Stimulated activated CD4-positive, alpha-beta T cell treated with anti-CD3 and anti-CD28 coated beads, Interleukin-1b, Interleukin-23, amount 100 ng/mL, for 24 hours (primary cell): ENCODE measurements at places on chromosomes 7 and 10.

- no peak for DNase-seq
These were observed 503.8 kb downstream of the LRMDA start for GRCh38 chr10:75935240-75935639.

DNA sequence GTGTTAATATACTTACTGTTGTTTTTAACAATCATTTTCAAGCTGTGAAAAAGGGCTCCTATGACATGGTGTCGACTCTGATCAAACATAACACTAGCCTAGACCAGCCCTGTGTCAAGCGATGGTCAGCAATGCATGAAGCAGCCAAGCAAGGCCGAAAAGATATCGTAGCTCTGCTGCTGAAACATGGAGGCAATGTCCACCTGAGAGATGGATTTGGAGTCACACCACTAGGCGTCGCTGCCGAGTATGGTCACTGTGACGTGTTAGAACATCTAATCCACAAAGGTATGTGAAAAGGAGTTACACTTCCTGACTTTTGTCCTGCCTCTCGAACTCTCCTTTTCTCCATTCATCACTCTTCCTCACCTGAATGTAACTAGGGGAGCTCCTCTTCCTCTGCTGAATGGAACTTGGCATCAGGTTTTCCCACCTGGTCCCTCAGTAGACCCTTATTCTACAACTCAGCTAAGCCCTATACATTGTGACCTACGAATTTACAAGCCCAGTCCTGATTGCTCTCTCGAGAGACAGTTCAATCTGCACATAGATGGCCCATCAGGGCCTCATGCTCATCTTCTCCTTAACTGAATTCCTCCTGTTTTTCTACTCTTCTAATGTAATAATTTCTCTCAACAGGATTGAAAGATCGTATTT is 23.0 kb downstream of the ASB15 start:
- peak; percentile 41 for DNase-seq

- no peak for DNase-seq
These were observed 479.2 kb downstream of the HTR7 start for GRCh38 chr10:90378524-90379076.

DNA sequence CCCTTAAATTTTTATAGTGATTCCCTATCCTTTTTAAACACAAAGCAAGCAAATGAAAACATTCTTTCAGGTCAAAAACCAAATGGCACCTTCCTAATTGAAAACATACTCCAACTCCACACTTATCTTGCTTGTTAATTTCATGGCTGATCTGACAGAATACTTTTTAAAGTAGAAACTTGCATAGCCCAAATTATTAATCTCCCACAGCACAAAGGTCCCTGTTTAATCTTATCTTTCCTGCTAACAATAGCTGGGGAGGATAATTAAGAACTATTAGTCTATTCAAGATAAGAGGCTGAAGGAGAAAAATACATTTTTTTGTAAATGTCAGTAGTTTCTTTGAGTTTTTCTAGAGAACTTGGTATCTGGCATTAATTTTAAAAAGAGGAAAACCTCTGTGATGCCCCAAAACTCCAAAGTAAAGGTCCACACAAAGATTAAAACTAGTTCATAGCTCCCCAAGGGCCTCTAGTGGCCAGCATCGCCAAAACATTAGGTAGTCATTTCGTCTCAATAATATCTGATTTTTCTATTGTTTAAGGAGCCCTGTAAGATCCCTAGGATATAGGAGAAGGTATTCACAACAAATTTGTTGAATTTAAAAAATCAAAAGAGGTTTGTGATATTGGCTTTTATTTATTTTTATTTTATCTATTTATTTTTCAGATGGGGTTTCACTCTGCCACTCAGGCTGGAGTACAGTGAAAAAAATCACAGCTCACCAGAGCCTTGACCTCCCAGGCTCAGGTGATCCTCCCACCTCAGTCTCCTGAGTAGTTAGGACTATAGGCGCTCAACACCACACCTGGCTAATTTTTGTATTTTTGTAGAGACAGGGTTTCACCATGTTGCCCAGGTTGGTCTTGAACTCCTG is 14.7 kb downstream of the CDNF start:
- DNase-seq, result no peak

- DNase-seq, result no peak
These were observed 2.6 kb upstream of the PRF1 start for GRCh38 chr10:70605161-70605560.

DNA sequence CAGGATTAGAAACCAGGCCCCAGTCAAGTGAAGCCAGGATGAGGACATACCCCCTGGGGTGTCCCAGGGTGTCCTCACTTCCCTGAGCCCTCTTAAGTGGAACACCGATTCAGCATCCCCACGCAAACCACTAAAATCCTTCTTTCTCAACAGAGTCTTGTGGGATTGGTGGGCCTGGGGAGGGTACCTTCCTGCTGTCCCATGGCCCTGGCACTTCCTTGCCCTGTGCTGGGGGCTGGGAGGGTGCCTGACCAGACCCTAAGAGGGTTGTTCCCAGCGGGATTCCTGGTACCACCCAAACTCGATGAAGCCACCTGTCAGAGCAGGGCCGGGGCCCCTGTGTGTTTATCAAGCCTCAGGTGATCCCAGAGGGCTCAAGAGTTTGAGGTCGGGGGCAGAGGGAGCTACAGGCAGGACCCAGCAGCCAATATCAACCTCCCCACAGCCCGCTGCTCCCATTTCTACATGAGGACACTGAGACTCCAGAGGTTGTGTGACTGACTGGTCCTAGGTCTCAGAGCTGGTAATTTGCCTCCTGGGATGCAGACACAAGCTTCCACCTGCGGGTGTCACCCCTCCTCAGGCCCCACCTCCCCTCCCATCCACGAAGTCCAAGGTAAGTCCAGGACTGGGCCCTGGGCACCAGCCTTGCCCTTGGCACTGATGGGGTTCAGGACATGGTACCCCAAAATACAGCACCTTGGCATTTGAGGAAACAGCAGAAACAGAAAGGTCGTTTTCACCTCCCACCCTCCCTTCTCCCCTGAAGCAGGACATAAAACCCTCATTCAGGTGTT is 31.4 kb downstream of the OAT start:
- no peak for DNase-seq

- no peak for DNase-seq
These were observed 4.8 kb upstream of the TRDMT1 start for GRCh38 chr10:17206210-17206709.

GRCh38 chr7:159114981-159115380 is 29.7 kb downstream of the VIPR2 start:
- no peak for DNase-seq

DNA sequence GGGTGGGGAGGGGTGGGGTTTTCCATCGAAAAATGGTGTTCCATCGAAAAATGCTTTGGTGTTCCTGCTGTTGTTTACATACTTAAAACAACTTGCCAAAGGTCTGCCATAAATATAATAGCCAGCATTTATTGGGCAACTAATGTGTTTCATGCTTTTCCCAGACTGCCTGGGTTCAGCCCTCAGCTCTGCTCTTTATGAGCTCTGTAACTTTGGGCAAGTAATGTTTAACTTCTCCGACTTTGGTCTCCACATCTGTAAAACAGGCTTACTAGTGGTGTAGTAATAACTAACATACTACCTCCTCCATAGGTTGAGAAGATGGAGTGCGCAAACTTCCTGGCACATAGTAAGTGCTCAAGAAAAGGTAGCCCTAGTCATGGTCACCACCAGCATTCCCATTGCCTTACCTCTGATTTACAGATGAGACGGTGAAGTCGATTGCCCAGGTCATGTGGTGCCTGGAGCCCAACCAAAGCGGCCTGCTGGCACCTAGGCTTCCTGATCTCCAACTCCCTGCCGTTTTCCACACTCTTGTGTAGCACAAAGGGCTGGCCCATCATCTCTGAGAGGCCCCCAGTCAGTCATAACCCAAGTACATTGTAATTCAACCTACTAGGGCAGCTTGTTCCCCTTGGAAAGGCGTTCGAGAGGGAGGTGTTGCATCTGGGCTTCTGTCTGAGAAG is 8.9 kb downstream of the ZMIZ1 start:
- DNase-seq, result no peak

- DNase-seq, result no peak
These were observed at the start of gene SFRP5 for GRCh38 chr10:97771913-97772823. Gene SFRP5 (minus strand): TSS chr10:97771999. CDS start chr10:97771833, 166 bp downstream.

- DNase-seq, result no peak
These were observed 129.3 kb downstream of the CHRM2 start for GRCh38 chr7:136997735-136998134.

DNA sequence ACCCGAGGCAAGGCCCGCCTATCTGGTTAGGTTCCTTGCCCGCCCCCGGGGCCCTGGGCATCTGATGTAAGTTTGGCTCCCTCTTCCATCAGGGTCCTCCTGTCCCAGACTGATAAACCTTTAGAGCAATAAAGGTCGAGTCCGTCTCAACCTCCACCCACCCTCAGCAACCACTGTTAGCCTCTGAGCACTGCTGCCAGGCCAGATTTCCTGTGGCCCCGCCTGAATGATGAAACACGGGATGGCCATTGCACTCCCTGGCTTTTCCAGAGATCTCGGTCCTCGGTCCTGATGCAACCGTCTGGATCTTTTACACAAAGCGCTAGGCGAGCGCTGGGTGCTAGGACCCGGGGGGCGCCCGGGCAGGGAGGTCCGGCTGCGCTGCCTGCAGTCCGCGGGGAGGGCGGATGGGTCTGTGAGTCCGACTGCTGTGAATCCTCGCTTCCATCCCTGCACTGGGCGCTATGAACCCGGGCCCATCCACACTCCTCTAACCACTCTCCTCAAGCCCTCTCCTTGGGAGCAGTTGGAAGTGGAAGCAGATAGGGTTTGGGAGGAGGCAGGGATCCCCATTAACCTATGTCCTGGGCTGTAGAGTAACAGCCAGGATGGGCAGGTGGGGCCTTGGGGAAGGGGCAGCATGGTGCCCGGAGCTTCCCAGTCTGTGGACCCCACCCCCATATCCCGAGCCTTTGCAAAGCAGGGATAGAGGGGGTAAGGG is 875 bp upstream of the DDIT4 start:
- peak; percentile 38 for DNase-seq

GRCh38 chr7:116967983-116968382 is 14.7 kb downstream of the ST7 start:
- no peak for DNase-seq

DNA sequence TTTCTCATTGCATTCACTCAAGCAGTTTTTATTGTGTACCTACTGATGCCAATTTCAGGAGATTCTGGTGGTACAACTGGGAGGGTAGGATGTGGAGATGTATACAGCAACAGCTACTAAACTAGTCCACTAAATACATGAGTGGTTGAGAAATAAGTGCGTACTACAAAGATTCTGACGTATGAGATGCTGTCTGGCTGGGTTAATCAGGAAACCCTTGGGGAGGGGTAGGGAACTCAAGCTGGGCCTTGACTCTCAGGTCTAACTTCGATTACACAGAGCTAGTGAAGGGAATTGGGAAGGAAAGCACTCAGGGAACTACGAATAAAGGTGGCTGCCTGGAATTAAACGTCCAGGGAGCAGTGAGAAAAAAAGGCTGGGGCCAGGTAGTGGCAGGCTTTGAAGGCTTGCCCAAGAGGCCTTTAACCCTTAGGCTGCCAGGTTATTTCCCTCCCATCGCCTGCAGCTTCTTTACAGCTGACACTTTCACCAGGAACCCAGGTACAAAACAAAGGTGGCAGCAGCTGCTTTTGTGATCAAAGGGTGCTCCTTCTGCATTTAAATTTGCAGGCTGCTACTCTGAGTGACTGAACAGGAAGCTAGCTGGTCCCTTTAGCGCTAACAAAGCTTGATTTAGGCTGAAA is 3.2 kb downstream of the MMS19 start:
- no peak for DNase-seq

DNA sequence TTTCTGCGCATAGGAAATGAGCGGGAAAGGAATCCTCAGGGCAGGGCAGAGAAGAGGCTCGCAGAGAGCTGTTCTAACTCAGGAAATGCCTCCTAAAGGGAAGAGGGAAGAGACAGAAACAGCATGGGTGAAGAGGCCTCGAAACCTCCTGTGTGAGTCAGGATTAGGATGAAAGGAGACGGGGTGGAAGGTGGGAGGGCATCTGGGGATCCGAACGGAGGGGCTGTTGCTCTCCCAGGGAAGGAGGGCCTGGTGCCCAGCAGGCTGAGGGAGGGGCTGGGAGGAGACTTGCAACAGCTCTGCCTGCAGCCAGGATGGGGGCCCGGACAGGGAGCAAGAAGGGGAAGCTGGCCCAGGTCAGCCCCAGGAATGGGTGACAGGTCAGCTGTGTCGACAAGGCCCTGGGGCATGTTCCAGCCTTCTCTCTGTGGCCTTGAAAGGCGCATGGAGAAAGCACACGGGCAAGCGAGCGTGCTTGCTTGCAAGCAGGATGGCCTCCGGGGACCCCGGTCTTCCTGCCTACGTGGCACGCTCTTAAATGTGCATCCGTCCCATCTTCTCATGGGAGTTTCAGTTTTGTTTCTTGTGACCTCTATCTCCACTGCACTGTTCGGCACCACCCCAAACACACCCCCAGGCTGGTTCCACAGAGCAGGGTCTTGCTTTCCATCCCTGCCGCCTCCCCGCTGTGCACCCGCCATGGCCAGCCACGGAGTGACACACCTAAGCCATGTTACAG is 63.5 kb downstream of the HIPK2 start:
- no peak for DNase-seq

GRCh38 chr7:35785250-35785649 is 15.6 kb upstream of the SEPTIN7 start:
- no peak for DNase-seq

GRCh38 chr10:15760681-15761080 is 41.0 kb upstream of the ITGA8 start:
- no peak for DNase-seq

DNA sequence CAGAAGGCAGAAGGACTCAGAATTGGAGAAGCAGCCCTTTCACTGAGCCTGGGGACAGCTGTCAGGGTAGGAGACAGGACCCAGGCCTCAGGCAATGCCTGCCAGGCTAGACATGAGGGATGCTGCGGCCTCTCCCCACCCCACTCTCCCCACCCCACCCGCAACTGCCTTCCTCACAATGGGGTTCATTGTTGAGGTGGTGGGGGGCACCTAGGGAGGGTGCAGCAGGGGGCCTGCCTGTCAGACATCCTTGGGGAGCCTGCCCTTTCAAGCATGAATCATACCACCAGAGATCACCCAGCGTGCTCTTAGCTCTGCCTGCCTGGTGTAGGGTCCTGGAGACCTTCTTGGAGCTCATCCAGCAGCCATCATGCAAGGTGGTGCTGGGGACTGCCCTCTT is at the start of gene C10orf62:
TSS of gene C10orf62 (plus strand) at position 243 of the 400 bp plus-strand sequence. CDS start 177 bp downstream, outside the sequence.
- no peak for DNase-seq

- no peak for DNase-seq
These were observed 258.7 kb downstream of the CCDC3 start for GRCh38 chr10:12742771-12743170.

GRCh38 chr7:6130007-6130587 is 98.9 kb downstream of the ANKRD61 start:
- no peak for DNase-seq

GRCh38 chr7:107224374-107225223 is 55.8 kb downstream of the HBP1 start:
- DNase-seq, result no peak

- no peak for DNase-seq
These were observed 30.5 kb upstream of the VWDE start for GRCh38 chr7:12434012-12434642.

GRCh38 chr7:155831807-155832524 is 19.7 kb upstream of the SHH start:
- no peak for DNase-seq

GRCh38 chr10:51468424-51468823 is 231.0 kb downstream of the CSTF2T start:
- DNase-seq, result no peak

GRCh38 chr10:36704124-36704523 is 421.3 kb upstream of the ANKRD30A start:
- no peak for DNase-seq
